NCI-H526 (cell line): ENCODE measurements at places on chromosomes 11 and 22.

GRCh38 chr11:3831378-3832239, 9.2 kb downstream of the RHOG start:
- no peak for DNase-seq

GRCh38 chr11:133829566-133829965, 15.7 kb downstream of the SPATA19 start:
- no peak for DNase-seq

DNA sequence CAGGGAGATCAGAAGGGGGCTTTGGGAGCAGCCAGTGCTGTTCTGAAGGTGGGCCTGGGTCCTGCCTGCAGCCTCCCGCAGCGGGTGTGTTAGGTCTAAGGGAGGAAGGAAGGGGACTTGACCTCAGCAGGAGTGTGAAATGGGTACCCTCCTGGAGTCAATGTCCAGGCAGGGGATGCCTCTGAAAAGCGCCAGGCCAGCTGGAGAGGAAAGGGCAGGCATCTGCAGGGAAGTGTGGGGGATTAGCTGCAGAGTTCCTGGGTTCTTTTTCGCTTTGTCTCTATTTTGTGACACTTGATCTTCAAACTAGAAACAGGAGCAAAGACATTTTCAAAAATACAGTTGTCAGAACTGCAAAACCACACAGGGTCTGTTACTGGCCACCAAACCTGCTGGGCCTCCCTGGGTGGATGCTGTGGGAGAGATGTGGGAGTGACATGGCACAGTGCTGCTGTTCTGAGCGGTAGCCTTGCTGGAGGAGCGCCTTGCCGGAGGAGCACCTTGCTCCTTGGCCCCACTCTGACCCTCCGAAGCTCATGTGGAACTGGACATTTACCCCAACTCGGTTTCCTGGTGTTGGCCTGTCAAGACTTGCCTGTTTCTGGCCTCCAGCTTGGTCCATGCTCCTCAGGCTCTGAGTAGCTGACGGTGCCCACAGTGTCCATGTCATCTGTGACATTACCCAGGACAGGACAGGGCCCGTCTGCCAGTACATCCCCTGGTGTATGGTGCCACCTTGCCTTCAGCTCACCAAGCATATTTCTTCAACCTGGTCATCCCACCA, 25.9 kb downstream of the MED15 start:
- no peak for DNase-seq

DNA sequence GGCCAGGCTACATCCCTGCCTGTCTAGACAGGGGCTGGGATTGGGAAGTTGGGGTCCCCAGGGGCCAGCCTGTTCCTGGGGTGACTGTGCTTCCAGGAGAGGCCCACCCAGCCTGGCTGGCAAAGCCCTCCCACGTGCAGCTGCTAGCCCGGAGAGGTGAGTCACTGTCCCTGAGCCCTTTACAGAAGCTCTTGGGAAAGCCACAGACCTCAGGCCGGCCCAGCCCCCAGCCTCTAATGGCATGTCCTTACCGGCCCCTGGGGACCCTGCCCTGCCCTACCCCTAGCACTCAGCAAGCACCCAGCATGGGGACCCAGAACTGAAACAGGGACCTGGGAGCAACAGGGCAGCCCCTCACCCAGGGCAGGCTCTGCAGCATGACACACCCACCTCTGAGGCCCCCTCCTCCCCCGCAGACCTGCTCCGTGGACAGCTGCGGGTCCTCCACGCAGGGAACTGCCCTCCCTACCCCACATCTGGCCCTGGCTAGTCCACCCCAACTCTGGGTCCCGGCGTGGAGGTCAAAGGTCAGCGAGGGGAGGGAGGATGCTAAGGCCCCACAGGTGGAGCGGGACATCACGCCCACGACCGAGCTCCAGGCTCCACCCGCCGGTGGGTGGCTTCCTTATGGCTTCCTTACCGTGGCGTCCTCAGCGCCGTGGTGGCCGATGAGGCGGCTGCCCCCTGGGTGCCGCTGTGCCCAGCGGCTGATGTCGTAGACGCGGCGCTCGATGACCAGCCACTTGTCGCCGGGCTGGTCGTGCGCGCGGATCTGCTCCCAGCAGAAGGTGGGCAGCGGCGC, 615 bp downstream of the FADS3 start:
- DNase-seq: peak; percentile 76

DNA sequence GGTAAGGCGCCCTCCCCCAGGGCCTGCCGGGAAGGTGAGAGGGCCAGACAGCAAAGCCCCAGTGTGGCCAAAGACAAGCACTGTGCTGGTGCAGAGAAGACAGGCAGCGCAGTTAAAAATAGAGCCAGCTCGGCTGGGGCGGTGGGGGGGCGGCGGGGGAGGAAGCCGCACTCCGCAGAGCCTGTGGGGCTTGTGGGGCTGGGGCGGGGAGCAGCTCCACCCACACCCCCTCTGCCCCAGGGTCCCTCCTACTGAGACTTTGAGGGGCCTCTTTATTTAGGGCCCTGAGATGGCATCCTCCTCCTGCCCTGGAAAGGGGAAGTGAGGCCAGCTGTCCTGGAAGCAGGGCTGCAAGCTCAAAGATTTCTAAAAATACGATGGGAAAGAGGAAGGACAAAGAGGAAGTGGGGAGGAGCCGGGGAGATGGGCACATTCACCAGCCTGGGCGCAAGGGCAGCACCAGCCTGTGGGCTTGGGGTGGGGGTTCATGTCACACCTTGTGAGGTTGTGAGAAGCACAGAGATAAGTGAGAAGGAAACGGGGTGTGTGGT, 2.6 kb downstream of the CYTH4 start:
- no peak for DNase-seq

GRCh38 chr11:44936525-44936924, 14.2 kb downstream of the TP53I11 start:
- peak; percentile 90 for DNase-seq

GRCh38 chr11:117862753-117863152, 13.7 kb downstream of the FXYD6 start:
- no peak for DNase-seq

DNA sequence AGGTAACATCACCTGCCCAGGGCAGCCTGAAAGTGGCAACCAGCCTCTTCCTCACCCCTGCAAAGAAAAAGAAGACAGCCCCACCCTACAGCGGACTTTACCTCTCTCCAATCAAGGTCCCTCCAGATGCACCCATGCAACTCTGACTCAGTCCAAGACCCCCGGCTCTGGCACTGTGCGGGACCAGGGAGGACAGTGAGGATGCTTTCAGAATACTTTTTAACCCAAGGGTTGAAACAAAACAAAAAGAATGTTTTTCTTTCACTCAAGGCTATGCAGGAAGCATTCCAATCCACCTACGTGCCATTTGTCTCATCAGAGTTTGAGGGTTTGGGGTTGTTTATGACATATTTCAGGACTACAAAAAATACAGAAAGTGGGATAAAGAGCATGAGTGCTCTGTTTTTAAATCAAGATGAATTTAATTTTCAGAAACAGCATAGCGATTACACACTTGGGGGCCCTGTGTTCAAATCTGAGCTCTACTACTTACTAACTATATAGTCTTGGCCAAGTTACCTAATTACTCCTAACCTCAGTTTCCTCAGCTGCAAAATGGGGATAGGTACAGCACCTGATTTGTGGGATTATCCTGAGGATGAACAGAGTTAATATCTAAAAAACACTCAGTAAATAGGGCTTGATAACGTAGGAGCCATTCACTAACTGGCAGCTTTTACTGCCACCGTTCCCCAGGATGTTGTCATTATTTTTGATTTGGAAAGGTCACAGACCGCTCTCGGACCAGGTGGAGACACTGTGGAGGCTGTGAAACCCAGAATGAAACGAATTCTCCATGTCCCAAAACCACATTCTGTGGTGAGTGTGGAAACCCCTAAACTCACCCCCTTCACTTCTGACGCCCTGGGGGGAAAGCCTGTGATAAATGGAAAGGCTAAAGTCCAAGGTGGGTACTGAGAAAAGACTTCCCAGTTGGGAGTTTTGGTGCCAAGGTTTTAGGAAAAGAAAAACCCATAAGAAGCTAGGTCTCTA, 5.6 kb downstream of the PLAAT3 start:
- DNase-seq: no peak

DNA sequence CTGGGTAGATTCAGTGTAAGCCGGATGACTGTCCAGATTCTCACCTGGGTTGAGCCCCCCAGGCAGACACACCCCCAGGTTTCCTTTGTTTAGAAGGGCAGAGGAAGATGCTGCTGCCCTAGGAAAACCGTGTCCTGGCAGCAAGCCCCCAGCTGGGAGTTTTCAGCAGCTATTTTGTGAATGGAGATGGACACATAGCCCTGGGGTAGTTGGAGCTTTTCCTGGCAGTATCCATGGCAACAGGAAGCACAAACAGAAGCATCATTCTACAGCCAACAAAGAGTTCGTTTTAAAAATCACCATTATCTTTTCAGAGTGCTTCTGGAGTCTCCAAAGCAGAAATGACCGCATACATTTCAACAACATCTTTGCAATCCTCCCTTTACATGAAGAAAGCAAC, 245.5 kb downstream of the BRD1 start:
- DNase-seq: no peak

DNA sequence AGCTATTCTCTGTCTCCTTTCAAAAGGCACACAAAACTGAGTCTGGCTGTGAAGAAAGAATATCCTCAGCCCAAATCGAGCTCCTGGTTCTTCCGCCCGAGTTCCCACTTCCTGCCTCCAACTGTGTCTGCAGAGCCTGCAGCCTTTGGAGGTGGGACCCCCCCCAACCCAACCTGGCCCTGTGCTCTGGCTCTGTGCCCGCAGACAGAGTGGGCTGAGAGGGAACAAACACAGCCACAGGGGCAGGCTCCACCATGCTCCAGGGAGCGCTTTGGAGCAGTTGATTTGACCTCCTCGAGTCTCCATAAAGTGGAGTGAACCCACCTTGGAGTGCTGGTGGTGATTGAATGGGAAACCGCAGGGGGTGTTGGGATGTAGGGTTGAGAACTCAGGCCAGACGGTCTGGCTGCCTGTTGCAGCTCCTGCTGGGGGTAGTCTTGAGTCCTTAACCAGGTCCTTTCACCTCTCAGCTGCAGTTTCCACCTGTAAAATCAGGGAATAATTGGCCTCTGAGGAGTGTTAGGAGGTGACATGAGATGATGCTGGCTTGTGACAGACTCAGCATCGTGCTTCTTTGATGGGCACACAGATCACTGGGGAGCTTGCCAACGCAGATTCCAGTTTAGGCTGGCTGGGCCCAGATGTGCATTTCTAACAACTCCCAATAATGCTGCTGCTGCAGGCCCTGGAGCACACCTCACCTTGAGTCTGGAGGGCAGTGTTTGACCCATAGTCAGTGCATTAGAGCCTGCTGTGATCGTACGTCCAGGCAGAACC, 11.4 kb downstream of the DAGLA start:
- DNase-seq: no peak

GRCh38 chr11:122068837-122069236, 47.2 kb downstream of the BLID start:
- no peak for DNase-seq

DNA sequence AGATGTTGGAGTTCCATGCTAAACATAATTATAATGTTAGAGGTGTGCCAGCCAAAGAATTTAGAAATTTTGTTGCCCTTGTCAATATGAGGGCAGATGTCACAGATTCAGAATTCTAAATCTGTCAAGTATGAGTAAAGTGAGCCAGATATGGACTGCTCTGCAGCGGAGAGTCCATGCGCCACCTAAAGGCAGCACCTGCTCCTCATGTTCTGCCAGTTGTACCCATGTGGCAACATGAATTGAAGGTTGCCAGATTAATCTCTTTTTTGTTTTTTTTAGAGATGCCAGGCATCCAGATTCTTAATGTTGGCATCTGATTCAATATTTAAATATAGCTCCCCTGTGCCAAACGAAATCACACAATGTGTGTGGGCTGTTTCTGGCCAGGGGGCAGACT, 678.6 kb upstream of the ANO5 start:
- DNase-seq: peak; percentile 48

DNA sequence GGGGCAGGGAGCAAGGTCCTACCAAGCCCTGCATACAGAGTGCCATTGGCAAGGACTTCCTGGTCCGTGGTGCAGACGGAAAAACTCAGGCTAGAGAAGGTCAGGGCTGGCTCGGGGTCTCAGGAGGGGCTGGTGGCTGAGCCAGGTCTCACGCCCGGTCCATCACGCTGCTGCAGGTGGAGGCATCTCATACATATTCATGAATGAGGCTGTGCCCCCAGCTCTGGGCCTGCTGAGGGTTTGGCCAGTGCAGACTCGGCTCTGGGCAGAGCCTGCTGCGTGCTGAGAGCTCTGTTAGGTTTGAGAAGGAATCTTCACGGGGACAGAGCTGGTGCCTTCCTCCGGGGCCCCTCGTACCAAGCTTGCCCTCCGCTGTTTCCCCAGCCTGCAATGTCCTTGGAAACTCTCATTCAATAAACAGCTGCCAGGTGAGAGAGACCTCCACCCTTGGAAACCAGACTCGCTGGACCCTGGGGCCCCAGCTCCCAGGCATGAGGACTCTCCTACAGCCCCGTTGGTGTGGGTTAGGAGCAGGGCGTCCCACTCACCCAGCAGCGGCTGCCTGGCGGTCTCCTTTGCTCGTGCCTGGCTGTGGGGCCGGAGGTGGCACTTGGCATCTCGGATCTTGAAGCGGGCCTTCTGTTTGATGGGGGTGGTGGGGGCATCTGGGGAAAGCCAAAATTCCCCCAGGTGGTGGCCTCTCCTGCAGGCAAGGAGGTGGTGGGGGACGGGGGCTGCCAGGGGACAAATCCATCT, 33.9 kb upstream of the TTLL12 start:
- no peak for DNase-seq

GRCh38 chr22:36577019-36577418, 48.1 kb upstream of the EIF3D start:
- no peak for DNase-seq

- DNase-seq: no peak
Observed at GRCh38 chr11:130191896-130192295, 32.3 kb downstream of the ST14 start.

GRCh38 chr22:22458387-22458786, 50.2 kb downstream of the ZNF280B start:
- DNase-seq: no peak

GRCh38 chr11:95647355-95647754, 142.2 kb downstream of the FAM76B start:
- DNase-seq: no peak

- DNase-seq: peak; percentile 99
Observed at GRCh38 chr11:126159719-126160344, 51.6 kb downstream of the RPUSD4 start.

DNA sequence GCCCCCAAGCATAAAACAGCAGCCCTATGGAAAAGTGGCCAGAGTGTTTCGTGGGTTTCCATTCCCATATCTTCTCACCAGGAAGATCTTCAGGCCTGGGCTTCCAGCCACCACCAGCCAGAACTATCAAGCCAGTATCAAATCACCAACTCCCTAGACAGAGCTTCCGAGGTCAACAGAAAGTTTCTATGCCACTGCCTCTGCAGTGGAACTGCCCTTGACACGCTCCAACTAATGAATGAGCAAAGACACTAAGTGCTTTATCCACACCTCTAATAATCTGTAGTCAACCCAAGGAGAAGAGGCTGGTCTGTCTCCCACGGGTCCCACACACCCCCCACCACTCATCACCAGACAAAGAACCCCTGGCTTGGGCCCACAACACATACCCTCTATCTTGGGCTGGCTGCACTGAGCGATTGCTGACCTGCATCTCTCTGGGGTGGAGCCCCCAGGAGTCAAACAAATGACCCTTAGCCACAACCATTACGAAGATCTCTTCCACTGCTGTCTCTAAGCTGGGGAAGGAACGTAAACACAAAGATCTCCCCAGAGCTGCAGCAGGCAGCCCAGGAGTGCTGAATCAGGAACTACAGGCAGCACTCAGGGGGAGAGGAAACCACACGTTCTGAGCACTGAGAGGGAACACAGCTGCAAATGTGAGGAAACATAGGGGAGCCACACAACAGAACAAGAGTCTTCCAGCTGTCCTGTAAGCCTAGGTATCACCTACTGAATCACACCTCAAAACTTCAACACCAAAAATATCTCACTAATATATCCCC, 9.7 kb downstream of the OR5AN1 start:
- DNase-seq: no peak
